ENCODE measurements at places on chromosomes 7 and 10.

GRCh38 chr7:118057404-118057803 is 126.6 kb upstream of the LSM8 start:
- DNase-seq = no peak

- DNase-seq = no peak
Measured at GRCh38 chr10:127578259-127578960, 29.3 kb downstream of the NPS start.

DNA sequence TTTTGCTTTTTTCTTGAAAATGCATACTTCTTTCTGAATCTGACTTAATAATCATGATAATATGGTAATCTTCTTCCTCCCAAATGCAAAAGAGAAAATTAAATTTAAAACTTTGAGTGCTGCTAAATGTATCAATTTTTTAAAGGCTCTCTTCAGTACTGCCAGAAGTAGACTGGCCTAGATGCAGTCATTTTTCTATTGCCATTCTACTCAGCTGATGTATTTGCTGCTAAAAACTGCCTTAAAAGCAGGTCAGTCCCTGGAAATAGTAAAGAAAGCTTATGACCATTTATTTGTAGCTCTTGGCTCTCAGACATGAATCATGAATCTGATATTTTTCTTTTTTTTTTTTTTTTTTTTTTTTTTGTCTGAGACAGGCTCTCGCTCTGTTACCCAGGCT is 28.5 kb downstream of the NAPEPLD start:
- DNase-seq = no peak

- no peak for DNase-seq
Measured at GRCh38 chr7:149147752-149148653, 750 bp downstream of the ZNF398 start.

DNA sequence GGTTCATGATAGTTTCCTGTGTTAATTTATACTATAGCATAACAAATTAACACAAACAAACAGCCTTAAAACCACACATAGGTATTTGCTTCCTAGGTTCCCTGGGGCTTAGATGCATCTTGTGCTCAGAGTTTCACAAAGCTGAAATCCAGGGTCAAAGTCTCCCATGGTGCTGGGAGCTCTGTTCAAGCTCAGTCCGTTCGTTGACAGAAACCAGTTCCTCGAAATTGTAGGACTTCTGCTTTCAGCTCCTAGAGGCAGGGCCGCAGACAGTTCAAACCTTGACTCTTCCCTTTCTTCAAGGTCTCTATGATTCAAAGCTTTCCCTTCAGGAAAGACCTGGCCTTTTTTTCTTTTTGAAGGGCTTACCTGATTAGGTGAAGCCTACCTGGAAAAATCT is 90.5 kb downstream of the VSTM2A start:
- no peak for DNase-seq

GRCh38 chr7:7554649-7555575 is 11.8 kb upstream of the MIOS start:
- no peak for DNase-seq

GRCh38 chr7:81298951-81299666 is 380.3 kb upstream of the SEMA3C start:
- no peak for DNase-seq

Measured in amygdala (tissue), 56 donors.